ENCODE measurements at places on chromosomes 7 and 10.

DNA sequence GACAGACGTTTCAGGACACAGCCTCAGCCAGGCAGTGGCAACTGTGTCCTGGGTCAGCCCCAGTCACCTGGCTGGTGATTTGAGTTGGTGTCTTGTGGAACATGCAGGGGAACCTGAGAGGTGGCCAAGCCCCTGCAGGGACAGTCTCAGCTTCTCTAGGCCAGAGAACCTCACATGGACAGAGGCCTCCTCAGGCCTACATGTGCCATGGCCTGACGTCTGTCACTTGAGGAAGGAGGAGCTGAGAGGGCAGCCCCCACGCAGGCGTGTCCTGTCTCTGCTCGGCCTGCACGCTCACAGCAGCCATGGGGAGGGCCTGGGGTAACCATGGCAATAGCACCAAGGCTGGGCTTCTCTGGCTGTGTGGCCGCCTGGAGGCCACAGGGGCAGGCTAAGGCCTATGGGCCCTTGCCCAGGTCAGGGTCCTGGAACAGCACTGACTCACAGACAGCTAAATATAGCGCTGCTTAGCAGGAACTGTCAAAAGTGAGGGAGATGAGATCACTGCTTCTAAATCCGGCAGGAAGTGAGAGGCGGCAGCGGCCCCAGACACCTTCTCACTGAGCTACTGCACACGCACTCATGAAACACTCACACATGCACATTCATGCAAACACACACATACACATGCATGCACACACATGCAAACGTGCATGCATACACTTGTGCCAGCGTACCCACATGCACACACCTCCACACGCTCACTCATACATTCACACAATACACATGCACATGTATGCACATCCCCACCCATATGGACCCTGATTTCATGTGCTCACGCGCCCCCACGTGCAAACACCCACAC, 57.0 kb downstream of the YKT6 start:
- peak overlapping the region; percentile 85 for H3K27ac ChIP-seq
- H3K36me3 ChIP-seq: no peaks in the 10 kb centered on the region
- H3K27me3 ChIP-seq: no peaks in the 10 kb centered on the region
- peaks cover 29% of the 10 kb centered on the region for H3K4me1 ChIP-seq
- peak; percentile 75 for DNase-seq

GRCh38 chr10:91983416-91983815, 59.8 kb downstream of the BTAF1 start:
- H3K36me3 ChIP-seq: peaks cover 66% of the 10 kb centered on the region
- H3K27me3 ChIP-seq: no peaks in the 10 kb centered on the region
- no peaks in the 10 kb centered on the region for H3K4me1 ChIP-seq
- DNase-seq: no peak

DNA sequence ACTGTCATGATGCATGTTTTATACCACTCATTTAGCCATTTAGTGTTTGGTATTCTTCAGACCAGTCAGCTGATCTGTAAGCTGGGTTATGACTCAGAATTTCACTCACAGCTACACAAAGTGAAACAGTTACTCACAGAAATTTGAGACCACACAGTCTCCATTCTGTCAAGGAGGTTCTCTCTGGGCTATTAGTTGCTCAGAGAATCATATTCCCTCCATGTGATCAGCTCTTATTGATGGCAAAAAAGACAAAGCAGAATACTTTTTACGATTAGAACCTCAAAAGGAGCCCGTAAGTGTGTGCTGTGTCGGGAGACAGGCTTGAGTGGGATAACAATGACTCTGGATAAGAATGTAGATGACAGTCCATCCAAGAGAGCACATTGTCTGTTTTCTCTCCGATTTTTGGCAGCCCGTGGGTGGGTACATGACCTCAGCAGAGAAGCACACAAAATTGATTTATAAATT, 277.6 kb upstream of the SORCS1 start:
- no peaks in the 10 kb centered on the region for H3K27me3 ChIP-seq
- no peak overlapping the region for H3K4me3 ChIP-seq
- H3K36me3 ChIP-seq: no peaks in the 10 kb centered on the region
- no peaks in the 10 kb centered on the region for H3K4me1 ChIP-seq
- DNase-seq: no peak
- no peak overlapping the region for H3K27ac ChIP-seq

- no peaks in the 10 kb centered on the region for H3K36me3 ChIP-seq
- H3K27ac ChIP-seq: no peak overlapping the region
- DNase-seq: no peak
- H3K27me3 ChIP-seq: no peaks in the 10 kb centered on the region
Observed at GRCh38 chr7:21624320-21624719, 81.5 kb downstream of the DNAH11 start.

- H3K27me3 ChIP-seq: no peaks in the 10 kb centered on the region
- H3K4me1 ChIP-seq: no peaks in the 10 kb centered on the region
- DNase-seq: no peak
- no peaks in the 10 kb centered on the region for H3K36me3 ChIP-seq
Observed at GRCh38 chr7:94778711-94779459, 123.0 kb upstream of the SGCE start.

GRCh38 chr10:125037145-125037877, 95.4 kb downstream of the ZRANB1 start:
- H3K36me3 ChIP-seq: no peaks in the 10 kb centered on the region
- no peak overlapping the region for H3K27ac ChIP-seq
- DNase-seq: no peak

DNA sequence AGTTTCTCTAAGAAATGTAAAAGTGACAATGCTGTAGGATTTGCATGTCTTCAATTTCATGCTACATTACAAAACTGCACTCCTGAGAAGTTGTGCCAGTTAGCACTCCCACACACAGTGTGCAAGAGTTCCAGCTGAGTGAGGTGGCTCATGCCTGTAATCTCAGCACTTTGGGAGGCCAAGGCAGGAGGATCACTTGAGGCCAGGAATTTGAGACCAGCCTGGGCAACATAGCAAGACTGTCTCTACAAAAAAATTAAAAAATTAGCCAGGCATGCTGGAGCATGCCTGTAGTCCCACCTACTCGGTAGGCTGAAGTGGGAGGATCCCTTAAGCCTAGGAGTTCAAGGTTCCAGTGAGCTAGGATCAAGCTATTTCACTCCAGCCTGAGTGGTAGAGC, 44.6 kb downstream of the FRA10AC1 start:
- H3K4me1 ChIP-seq: no peaks in the 10 kb centered on the region
- peaks cover 12% of the 10 kb centered on the region for H3K36me3 ChIP-seq
- DNase-seq: no peak
- no peak overlapping the region for H3K4me3 ChIP-seq
- no peak overlapping the region for H3K27ac ChIP-seq

GRCh38 chr7:155541986-155542675, 4.2 kb downstream of the CNPY1 start:
- no peak overlapping the region for H3K4me3 ChIP-seq
- no peaks in the 10 kb centered on the region for H3K4me1 ChIP-seq
- H3K36me3 ChIP-seq: no peaks in the 10 kb centered on the region
- DNase-seq: no peak
- H3K27me3 ChIP-seq: peaks cover 4% of the 10 kb centered on the region

GRCh38 chr7:34939175-34939574, 98.1 kb downstream of the DPY19L1 start:
- H3K27ac ChIP-seq: no peak overlapping the region
- no peak overlapping the region for H3K4me3 ChIP-seq
- no peaks in the 10 kb centered on the region for H3K27me3 ChIP-seq
- no peak for DNase-seq

DNA sequence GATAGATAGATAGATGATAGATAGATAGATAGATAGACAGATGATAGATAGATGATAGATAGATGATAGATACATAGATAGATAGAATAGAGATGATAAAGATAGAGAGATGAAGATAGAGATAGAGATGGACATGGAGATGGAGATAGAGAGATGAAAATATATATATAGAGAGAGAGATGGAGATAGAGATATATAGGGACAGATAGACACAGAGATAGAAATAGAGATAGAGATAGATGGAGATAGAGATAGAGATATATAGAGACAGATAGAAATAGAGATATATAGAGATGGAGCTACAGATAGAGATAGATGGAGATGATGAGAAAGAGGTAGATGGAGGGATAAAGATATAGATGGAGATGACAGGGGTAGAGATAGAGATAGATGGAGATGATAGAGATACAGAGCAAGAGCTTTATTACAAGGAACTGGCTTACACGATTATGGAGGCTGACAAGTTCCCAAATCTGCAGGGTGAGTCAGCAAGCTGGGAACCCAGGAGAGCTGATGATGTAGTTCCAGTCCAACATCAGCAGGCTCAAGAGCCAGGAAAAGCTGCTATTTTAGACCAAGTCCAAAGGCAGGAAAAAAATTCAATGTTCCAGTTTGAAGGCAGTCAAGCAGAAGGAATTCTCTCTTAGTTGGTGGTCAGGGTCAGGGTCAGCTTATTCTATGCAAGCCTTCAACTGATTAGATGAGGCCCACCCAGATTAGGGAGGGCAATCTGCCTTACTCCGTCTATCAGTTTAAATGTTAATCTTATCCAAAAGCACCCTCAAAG, 37.1 kb downstream of the CAV1 start:
- DNase-seq: no peak
- H3K36me3 ChIP-seq: no peaks in the 10 kb centered on the region
- no peak overlapping the region for H3K27ac ChIP-seq
- H3K4me1 ChIP-seq: no peaks in the 10 kb centered on the region
- no peak overlapping the region for H3K4me3 ChIP-seq

GRCh38 chr10:21516242-21517131, 9.0 kb downstream of the SKIDA1 start:
- H3K27me3 ChIP-seq: peaks cover 58% of the 10 kb centered on the region
- peaks cover 39% of the 10 kb centered on the region for H3K4me1 ChIP-seq
- H3K27ac ChIP-seq: no peak overlapping the region

GRCh38 chr7:90474284-90475210, 5.1 kb downstream of the PTTG1IP2 start:
- no peak overlapping the region for H3K27ac ChIP-seq
- no peaks in the 10 kb centered on the region for H3K4me1 ChIP-seq
- H3K4me3 ChIP-seq: no peak overlapping the region
- peaks cover 5% of the 10 kb centered on the region for H3K27me3 ChIP-seq

GRCh38 chr7:144534196-144534595, 130.7 kb upstream of the NOBOX start:
- no peak overlapping the region for H3K27ac ChIP-seq
- H3K4me3 ChIP-seq: no peak overlapping the region
- H3K36me3 ChIP-seq: no peaks in the 10 kb centered on the region
- H3K27me3 ChIP-seq: no peaks in the 10 kb centered on the region

GRCh38 chr10:108203905-108204527, 1039.5 kb upstream of the SORCS1 start:
- H3K36me3 ChIP-seq: no peaks in the 10 kb centered on the region
- no peaks in the 10 kb centered on the region for H3K27me3 ChIP-seq
- H3K4me3 ChIP-seq: no peak overlapping the region

- H3K27me3 ChIP-seq: no peaks in the 10 kb centered on the region
- DNase-seq: no peak
- no peak overlapping the region for H3K27ac ChIP-seq
- H3K4me1 ChIP-seq: no peaks in the 10 kb centered on the region
- no peak overlapping the region for H3K4me3 ChIP-seq
- no peaks in the 10 kb centered on the region for H3K36me3 ChIP-seq
Observed at GRCh38 chr10:34186745-34187144, 628.4 kb downstream of the PARD3 start.

DNA sequence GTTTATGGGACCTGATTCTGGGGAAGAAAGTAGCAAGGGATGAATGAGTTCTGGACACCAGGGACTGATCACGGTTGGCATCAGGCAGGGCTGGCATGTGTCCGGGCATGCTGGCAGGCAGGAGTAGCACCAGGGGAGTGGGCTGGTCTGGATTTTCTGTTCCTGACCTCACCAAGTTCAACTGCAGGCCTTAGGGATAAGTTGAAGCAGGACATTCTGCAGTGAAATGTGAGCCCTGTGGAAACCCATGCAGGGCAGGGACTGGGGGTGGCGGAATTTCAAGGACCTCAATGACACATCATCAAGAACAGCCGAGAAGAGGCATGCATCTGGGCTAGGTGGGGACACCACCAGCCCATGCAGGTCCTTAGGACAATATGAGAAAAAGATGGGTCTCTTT, 80.2 kb upstream of the ADAM12 start:
- no peak overlapping the region for H3K27ac ChIP-seq
- DNase-seq: no peak
- no peaks in the 10 kb centered on the region for H3K36me3 ChIP-seq
- no peak overlapping the region for H3K4me3 ChIP-seq
- peaks cover 28% of the 10 kb centered on the region for H3K4me1 ChIP-seq
- H3K27me3 ChIP-seq: no peaks in the 10 kb centered on the region

- H3K27ac ChIP-seq: no peak overlapping the region
- H3K27me3 ChIP-seq: no peaks in the 10 kb centered on the region
- H3K4me3 ChIP-seq: no peak overlapping the region
Observed at GRCh38 chr10:34370126-34370525, 445.0 kb downstream of the PARD3 start.

- DNase-seq: no peak
- no peaks in the 10 kb centered on the region for H3K27me3 ChIP-seq
- no peak overlapping the region for H3K4me3 ChIP-seq
- no peak overlapping the region for H3K27ac ChIP-seq
- H3K4me1 ChIP-seq: no peaks in the 10 kb centered on the region
Observed at GRCh38 chr10:75801121-75801520, 369.7 kb downstream of the LRMDA start.

- no peak for DNase-seq
- H3K36me3 ChIP-seq: no peaks in the 10 kb centered on the region
Observed at GRCh38 chr7:123433665-123434064, 100.7 kb downstream of the IQUB start.

DNA sequence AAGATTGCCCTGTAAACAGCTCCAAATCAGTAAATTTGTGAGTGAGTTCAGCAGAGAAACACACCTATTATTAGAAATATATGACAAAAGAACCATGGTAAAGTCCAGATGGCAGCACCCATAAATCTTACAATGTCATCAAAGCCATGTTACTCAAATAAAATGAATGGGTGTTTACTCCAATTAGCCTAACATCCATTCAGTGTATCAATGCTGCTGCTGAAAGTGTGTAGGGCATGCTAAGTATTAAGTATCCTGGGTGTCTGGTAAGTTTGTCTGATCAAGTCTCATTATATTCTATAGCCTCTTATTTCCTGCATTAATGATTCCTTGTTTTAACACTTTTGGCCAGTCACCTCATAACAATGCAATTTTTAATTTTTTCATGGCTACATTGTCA, 185.5 kb upstream of the STEAP4 start:
- H3K4me3 ChIP-seq: no peak overlapping the region
- H3K27me3 ChIP-seq: no peaks in the 10 kb centered on the region
- no peak for DNase-seq

DNA sequence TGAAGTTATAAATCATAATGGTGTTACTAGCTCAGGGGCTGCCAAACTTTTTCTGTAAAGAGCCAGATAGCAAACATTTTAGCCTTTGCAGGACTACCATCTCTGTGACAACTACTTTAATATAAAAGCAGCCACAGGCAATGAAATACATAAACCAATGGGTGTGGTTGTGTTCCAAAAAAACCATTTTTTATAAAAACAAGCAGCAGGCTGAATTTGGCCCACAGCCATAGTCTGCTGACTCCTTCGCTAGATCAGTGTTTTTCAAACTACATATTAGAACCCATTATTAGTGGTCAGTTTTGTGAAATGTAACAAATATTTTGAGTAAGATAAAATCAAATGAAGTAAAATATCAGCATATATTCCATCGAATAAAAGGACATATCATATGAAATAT, 13.6 kb downstream of the GNG11 start:
- H3K4me3 ChIP-seq: no peak overlapping the region
- DNase-seq: no peak
- H3K27me3 ChIP-seq: peaks cover 4% of the 10 kb centered on the region
